ENCODE measurements at places on chromosomes 2 and 18.
A peak's percentile ranks its signal among the peaks of the same experiment; 100 is the strongest.

- peak; percentile 19 for DNase-seq
These were observed at the start of gene ST6GAL2 for GRCh38 chr2:106885971-106886915. ST6GAL2 (minus strand) TSS chr2:106886167; CDS start chr2:106843977, 42,190 bp downstream.

- no peak for DNase-seq
These were observed 75.1 kb downstream of the BOLA3 start for GRCh38 chr2:74072565-74072964.

GRCh38 chr2:134648586-134648985, 70.2 kb downstream of the TMEM163 start:
- DNase-seq = no peak

DNA sequence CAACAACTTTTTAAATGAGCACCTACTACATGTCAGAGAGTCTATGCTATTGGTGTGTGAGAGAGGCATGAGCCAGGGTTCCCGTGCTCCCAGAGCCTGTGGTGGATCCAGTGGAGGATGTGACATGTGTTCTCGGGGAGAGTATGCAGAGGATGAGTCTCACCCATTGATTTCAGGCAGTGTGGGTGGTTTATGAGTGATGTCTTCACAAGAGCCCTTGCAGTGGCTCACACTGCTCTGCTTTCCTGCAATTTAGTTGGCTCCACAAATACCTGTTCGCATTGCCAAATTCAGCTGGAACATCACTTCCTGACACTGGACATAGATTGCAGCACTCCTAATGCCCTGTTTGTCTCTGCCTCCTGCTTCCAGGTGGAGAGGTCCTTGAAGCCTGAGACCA, 243.6 kb upstream of the CXCR4 start:
- no peak for DNase-seq

GRCh38 chr2:240322231-240322955, 113.1 kb upstream of the GPC1 start:
- DNase-seq = no peak

GRCh38 chr2:110838657-110839384, 106.4 kb downstream of the ACOXL start:
- DNase-seq = no peak

DNA sequence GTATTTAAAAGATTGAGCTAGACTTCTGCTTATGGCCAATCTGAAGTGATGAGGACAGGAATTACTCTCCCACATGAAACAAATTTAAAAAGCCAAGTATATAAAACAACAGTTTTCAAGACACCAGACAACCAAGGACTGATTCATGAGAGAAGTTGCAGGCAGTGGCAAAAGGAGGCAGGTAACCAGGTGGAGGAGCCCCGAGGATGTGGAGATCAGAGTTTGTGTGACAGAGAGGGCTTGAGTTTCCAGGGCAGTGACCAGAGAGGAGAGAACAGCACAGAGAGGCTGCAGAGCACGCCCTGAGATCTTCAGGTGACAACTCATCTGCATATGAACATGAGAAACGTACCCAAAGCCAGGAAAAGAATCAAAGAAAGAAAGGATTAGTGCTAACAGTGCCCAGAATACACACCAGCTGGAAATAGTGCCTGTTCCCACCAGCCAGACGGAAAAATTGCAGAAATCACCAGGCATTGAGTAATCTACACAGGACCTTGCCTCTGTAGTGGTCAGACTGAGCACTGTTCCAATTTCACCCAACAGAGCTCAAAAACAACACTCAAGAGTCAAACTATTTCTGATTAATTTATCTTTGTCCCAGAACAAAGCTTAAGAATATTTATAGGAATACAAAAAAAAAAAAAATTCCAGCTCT, 173.1 kb downstream of the SEPTIN10 start:
- no peak for DNase-seq

DNA sequence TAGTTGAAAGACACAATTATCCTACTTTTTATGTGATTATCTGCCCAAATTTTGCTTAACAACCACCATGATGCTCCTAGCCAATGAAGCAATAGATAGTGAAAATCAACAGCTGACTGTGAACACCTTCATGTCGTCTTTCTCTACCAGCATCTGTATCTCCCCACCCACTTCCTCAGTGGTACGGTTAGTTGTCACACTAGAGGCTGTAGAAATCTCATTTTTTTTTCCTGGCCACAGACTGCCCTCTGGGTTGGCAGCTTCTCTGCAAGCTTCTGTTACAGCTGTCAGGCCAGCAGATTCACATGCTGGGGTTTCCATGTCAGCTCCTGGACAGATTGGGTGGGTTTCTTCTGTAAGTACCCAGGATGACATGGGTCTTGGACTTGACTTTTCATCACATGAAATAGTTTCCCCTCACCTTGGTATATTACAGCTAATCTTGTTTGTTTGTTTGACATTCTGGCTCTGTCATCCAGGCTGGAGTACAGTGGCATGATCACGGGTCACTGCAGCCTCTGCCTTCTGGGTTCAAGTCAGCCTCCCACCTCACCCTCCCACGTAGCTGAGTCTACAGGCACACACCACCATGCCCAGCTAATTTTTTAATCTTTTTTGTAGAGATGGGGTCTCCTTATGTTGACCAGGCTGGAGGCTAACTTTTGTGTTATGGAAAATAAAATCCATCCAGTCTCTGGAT, 24.3 kb downstream of the STAT4 start:
- no peak for DNase-seq

Data from fibroblast of skin of right quadriceps (primary cell).